ENCODE measurements at places on chromosomes 13 and 19.

- DNase-seq: no peak
Observed at GRCh38 chr19:8973501-8974091, 36.6 kb downstream of the MUC16 start.

- no peak for DNase-seq
Observed at GRCh38 chr19:41528106-41528505, 47.9 kb upstream of the CEACAM21 start.

- DNase-seq: no peak
Observed at GRCh38 chr13:59414006-59414405, 749.7 kb downstream of the DIAPH3 start.

DNA sequence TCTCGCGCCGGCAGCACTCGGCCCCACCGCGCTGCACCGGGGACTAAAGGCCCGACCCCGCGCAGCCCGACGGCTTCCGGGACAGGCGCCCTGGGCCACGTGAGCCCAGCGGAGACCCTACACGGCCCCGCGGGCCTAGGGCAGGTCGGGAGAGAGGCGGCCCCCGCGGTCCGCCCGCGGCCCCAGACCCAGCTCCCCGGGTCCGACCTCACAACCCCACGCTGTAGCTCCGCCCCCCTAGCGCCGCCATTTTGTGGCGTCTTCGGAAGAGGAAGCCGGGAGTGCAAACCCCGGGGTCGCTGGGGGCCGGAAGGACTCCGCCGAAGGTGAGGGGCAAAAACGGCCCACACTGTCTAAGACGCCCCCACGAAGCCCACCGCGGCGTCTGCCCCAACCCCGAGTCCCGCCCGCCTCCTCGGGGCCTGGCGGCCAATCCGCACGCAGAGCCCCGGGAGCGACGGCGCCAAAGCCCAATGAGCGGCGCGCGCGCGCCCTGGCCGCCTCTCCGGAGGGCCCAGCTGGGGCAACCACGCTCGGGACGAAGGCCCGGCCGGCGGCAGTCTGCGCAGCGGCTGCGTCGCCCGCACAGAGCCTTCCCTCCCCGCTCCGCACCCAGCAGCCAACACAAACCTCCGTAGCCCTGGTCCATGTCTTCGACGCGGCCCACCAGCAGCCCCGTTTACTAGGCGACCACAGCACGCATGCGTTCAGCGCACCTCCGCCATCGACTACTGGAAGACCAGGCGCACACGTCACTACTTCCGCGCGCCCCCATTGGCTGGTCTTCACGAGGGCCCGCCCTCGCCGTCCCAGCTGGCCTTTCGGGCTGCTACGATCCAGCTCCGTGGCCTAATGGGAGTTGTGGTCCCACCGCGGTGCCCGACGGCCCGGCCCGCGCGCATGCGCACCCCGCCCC is at the start of gene AKAP8:
Gene AKAP8 (minus strand): TSS at position 705 of the 916 bp plus-strand sequence. CDS start 56 bp downstream, at position 649.
- peak; percentile 97 for DNase-seq

DNA sequence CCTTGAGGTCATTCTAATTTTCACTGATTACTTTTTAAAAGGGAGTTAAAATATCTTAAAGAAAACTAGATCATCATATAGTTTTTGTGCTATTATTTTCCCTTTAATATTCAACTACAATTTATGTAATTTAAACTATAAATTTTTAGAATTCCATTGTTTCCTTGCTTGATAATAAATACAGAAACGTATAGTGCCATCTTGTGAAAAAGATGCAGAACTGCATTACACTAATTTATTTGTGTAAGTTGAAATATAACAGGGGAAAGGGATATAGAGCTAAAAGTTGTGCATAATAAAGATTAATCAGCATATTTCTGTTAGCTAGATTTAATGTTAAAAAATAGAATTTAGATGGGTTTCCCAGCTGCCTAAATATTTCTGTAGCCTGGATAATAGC is 61.5 kb upstream of the TDRD3 start:
- DNase-seq: no peak

DNA sequence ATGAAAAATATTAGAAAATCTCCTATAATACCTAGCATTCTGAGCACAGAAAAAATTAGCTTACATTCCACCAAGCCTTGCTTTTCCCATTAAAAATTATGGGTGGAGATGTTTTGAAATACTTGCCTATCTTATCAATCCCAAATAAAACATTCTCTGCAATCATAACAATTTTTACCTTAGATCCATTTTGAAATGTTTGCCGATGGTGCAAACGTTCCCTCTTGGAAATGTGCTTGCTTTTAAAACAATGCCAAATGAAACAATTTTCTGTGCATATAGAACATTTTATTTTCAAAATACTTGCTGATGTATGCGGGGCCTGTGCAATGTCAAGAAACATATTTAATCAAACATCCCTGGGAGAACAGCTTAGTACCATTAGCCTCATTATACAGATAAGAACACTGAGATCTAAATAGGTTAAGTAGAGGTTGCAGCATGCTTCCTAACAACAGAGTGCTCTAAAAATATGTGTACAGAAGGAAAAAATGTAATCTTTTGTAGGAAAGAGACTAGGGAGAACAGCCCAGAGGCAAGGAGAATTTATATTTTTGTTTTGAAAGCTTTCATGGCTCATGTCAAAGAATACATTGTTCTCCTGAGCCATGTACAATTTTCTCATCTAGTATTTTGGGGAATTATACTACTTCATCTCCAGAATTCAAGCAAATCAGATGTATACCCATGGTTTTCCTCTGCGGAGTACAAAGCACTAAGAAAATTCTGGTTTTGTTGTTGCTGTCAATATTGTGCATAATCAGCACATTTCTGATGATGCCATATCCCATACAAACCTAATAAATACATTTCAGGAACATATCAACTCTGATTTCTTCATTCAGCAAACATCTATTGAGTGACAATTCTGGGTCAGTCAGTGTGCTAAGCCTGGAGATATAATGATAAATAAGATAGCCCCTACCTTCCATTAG is 25.9 kb upstream of the FNDC3A start:
- no peak for DNase-seq

DNA sequence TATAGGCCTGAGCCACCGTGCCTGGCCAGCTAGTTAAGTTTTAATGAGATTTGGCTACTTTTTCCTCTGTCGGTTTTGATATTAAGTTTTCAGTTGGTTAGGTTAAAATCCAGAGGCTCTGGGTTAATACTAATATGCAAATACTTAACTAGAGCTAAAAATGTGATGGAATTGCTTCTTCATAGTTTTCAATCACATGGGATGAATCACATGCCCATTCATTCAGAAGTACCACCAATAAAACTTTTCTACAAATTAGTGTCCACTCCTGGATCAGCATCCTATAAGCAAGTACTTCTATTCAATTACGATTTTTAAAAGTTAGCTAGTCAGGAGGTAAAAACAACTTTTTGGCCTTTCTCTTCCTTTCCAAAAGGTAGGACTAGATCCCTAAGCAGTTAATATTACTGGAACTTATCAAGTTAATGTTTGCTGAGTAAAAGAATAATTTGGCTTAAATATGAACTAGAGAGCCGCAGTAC is 4.3 kb downstream of the SLC25A30 start:
- DNase-seq: no peak

DNA sequence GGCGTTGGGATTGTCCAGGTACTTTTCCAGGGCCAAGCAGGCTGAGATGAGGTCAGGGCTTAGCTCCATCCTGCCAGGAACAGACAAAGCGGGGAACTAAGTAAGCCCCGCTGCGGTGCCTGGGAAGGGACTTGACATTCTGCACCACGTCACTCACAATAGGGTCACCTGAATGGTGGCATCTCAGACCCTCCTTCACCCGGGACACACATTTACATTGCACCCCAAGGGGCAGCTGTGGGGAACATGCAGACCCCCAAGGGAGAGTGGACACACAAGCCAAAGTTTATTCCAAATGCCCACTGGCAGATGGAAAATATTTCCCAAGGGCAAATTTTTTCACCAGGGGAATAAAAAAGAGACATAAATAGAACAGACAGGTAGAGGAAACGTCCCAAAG is 20.3 kb upstream of the SPC24 start:
- no peak for DNase-seq

DNA sequence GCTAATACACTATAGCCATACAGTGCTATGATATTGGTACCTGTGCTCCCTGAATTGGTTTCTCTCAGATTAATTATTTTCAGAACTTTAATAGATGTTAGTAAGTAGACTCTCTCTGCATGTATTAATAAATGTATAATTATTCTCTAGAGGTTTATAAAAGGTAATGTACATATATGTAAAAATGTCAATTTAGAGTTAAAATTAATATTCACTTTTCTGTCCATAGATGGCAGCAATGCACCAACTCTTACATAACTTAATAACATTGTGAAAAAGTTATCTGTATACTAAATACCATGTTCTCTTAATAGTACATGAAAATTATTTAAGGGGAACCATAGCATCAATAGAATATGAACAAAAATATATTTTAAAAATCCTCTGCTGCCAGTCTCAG is 515.0 kb upstream of the KLHL1 start:
- no peak for DNase-seq

Measured in nucleus accumbens (tissue), 56 donors.